Pancreas (tissue), 10 donors: ENCODE measurements at places on chromosomes 16 and 17. TPM values are rescaled to one million over a fixed set of nuclear protein-coding genes. Genes with fewer than 3 reads are reported as not detected.

The TMEM106A gene
- polyA plus RNA-seq, result 1.4 TPM

The ATP2A1 gene
- 0.84 TPM for polyA plus RNA-seq

The CES1 gene
- polyA plus RNA-seq, result 34.8 TPM

The ST6GALNAC1 gene
- polyA plus RNA-seq, result 1.5 TPM

The GRAP gene
- polyA plus RNA-seq, result 1.5 TPM

DNA sequence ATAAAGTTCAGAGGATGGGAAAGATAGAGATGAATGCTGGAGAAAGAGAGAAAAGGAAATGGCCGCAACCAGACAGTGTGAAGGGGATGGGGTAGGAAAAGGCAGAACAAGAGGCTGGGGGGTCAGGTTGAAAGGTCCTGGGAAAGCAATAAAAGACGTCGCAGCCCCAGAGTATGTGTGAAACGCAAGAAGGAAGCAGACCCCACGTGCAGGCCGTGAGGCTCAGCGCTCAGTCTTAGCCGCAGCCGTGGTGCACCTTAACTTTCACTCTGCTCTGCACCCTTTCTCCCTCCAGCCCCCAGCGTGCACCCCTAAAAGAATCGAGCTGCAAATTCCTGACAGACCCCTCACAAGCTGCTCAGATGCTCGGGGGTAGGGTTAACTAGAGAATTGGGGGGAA is 1.9 kb downstream of the DNAH17 start:
- H3K4me1 ChIP-seq, result no peaks in the 10 kb centered on the region
- no peaks in the 10 kb centered on the region for H3K27me3 ChIP-seq
- no peak overlapping the region for H3K27ac ChIP-seq
- no peak overlapping the region for H3K4me3 ChIP-seq

DNA sequence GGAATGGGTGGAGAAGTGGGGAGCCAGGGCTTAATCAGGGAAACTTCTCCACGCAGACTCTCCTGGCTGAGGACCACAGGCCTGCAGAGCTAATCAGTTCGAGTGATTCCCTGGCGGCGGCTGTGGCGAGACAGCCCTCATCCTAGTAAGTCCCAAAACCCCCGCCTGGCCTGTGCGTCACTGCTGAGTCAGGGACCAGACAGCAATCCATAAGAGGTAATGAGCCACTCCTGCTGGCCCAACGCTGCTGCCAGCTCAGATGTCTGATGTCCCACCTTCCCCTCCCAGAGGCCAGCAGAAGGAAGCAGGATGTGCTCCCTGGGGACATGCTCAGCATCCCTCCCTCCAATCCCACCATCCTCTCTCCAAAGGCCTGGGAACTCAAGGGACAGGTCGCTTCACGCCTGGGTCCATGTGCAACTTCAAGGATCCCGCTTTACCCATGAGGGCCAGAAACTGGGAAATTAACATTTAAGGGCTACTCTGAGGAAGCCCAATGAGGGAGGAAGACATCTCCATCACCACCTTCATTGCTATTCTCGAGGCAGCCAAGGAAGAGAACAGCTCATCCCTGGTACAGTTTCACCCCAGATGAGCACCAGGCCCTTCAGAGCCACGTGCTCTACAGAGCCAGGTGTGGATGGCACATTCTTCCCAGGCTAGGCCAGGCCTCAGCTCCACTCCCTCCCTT is 7.9 kb downstream of the ACLY start:
- H3K27ac ChIP-seq, result no peak overlapping the region
- peaks cover 41% of the 10 kb centered on the region for H3K36me3 ChIP-seq
- no peak overlapping the region for H3K4me3 ChIP-seq
- H3K27me3 ChIP-seq, result no peaks in the 10 kb centered on the region
- peaks cover 14% of the 10 kb centered on the region for H3K4me1 ChIP-seq
- no peak for DNase-seq

GRCh38 chr17:20264996-20265395 is 202.3 kb downstream of the LGALS9B start:
- no peaks in the 10 kb centered on the region for H3K4me1 ChIP-seq
- DNase-seq, result no peak
- no peaks in the 10 kb centered on the region for H3K27me3 ChIP-seq
- H3K36me3 ChIP-seq, result no peaks in the 10 kb centered on the region
- no peak overlapping the region for H3K4me3 ChIP-seq

GRCh38 chr17:77488531-77489238 is 347.9 kb downstream of the SEC14L1 start:
- H3K36me3 ChIP-seq, result peaks cover 34% of the 10 kb centered on the region
- H3K4me1 ChIP-seq, result no peaks in the 10 kb centered on the region
- no peak overlapping the region for H3K4me3 ChIP-seq
- H3K27ac ChIP-seq, result no peak overlapping the region

GRCh38 chr16:57262841-57263540 is 17.9 kb downstream of the ARL2BP start:
- H3K4me1 ChIP-seq, result peaks cover 43% of the 10 kb centered on the region
- no peaks in the 10 kb centered on the region for H3K36me3 ChIP-seq
- DNase-seq, result peak; percentile 46
- no peak overlapping the region for H3K4me3 ChIP-seq
- no peaks in the 10 kb centered on the region for H3K27me3 ChIP-seq

- no peaks in the 10 kb centered on the region for H3K4me1 ChIP-seq
- H3K36me3 ChIP-seq, result no peaks in the 10 kb centered on the region
- no peaks in the 10 kb centered on the region for H3K27me3 ChIP-seq
- no peak overlapping the region for H3K4me3 ChIP-seq
Measured at GRCh38 chr17:39852239-39852638, 11.9 kb downstream of the IKZF3 start.

DNA sequence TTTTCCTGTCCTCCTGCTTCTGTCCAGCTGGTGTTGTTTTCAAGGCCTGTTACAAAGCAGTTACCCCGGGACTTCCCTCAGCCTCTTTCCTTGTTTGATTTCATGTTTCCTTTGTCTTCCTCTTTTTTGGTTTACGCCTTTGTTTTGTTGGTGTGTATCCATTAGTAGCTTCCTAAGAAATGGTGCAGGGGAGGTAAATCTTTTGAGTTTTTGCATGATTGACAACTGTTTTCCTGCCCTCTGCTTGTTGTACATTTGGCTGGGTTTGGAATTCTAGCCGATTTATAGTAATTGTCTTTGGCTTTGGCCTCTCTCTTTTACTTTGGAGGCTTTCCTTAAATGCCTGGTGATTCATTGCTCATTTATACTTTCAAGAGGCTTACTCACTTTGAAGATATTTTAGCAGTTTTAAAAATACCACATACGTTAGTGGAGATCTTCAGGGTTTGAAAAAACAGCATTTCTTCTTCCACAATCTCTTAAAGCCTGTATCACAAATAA is 32.8 kb downstream of the DNAH2 start:
- H3K36me3 ChIP-seq, result no peaks in the 10 kb centered on the region
- no peak overlapping the region for H3K27ac ChIP-seq
- H3K27me3 ChIP-seq, result no peaks in the 10 kb centered on the region
- H3K4me1 ChIP-seq, result no peaks in the 10 kb centered on the region
- H3K4me3 ChIP-seq, result no peak overlapping the region

GRCh38 chr16:49277386-49277742 is 4.3 kb downstream of the CBLN1 start:
- no peaks in the 10 kb centered on the region for H3K36me3 ChIP-seq
- H3K4me3 ChIP-seq, result no peak overlapping the region
- no peak overlapping the region for H3K27ac ChIP-seq
- no peak for DNase-seq
- no peaks in the 10 kb centered on the region for H3K4me1 ChIP-seq
- peaks cover 43% of the 10 kb centered on the region for H3K27me3 ChIP-seq

DNA sequence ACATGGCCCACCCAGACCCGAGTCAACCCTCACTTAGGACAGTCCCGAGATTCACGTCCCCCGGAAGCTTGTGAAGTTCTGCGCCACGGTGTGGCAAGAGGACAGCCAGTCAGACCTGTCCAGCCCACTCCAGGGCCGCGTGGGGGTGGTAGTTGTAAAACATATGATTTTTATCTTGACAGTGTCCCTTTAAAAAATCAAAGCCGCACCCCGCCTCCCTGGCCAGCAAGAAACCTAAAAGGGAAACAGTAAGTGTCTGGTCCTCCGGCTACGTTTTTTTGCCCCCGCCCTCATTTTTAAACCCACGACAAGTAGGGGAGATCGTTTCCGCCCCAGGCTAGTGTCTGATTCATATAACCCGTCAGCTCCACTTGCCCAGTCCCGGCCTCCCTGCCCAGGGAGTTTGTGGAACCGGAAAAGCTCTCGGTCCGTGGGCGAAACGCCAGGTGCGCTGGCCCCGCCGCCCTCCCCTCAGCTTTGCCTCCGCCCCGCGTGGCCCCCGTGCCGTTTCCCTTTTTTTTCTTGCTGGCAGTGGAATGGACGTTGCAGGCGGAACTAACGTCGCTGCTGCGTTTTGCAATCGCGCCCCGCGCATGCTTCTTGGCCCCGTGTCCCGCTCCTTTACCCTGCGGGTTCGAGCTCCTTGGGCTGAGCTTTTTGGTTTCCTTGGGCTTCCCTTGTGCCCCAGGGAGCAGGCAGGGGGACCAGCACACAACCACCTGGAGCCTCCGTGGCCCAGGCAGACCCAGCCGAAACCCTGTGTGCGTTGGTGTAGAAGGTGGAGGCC is 13.3 kb upstream of the NUDT16L1 start:
- no peaks in the 10 kb centered on the region for H3K36me3 ChIP-seq
- H3K27ac ChIP-seq, result peak overlapping the region; percentile 69
- H3K27me3 ChIP-seq, result no peaks in the 10 kb centered on the region
- H3K4me1 ChIP-seq, result no peaks in the 10 kb centered on the region
- H3K4me3 ChIP-seq, result no peak overlapping the region

GRCh38 chr16:50676684-50677225 is 4.4 kb downstream of the SNX20 start:
- H3K36me3 ChIP-seq, result no peaks in the 10 kb centered on the region
- no peak overlapping the region for H3K27ac ChIP-seq
- no peaks in the 10 kb centered on the region for H3K4me1 ChIP-seq

DNA sequence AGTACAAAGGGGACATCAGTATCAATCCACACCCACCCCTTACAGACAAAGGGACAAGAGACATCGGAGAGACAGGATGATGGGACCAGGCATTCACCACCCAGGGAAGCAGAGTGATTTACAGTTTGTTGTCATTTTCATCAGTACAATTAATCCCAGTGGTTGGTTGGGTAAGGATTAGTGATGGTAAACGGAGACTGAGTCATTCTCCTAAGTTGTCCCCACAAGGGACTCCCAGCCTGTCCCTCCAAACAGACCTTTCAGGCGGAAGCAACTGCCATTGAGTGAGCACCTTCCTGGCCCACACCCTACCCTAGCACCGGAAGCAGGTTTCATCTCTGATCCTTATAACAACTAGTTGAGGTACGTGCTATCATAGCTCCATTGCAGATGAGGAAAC is 11.2 kb downstream of the PPL start:
- no peaks in the 10 kb centered on the region for H3K27me3 ChIP-seq
- no peak overlapping the region for H3K27ac ChIP-seq
- no peak for DNase-seq
- H3K36me3 ChIP-seq, result no peaks in the 10 kb centered on the region

DNA sequence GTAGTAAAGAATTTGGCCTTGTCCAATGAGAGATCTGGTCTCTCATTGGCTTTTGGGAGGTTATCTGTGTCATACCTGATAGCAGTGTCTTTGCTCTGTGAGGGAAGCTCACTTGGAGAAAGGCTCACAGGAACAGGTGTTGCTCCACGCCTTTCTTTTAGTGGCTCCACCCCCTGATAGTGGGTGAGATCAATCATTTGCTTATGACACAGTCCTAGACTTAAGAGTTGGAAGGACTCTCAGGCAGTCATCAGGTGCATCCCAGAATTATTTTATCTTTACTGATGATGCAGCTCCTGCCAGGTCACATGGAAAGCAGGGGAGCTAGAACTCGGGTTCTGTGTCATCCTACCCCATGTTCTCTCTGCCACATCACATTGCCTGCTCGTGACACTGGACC is 59.3 kb downstream of the CENPV start:
- no peak for DNase-seq
- H3K36me3 ChIP-seq, result no peaks in the 10 kb centered on the region
- no peaks in the 10 kb centered on the region for H3K27me3 ChIP-seq
- H3K4me3 ChIP-seq, result no peak overlapping the region
- peaks cover 4% of the 10 kb centered on the region for H3K4me1 ChIP-seq

DNA sequence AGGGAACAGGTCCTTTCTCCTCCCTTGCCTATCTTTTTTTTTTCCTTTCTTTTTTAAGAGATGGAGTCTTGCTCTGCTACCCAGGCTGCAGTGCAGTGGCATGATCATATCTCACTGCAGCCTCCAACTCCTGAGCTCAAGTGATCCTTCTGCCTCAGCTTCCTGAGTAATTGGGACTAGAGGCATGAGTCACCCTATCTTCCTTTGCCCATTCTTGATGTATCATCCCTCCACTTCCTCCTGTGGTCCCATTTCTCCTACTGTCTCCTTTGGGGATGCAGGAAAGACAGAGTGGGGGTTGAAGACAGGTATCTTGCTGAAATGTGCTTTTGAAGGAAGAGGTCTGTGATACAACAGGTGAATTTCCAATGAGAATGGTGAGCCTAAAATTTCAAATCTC is 5.5 kb downstream of the MYO19 start:
- peaks cover 6% of the 10 kb centered on the region for H3K36me3 ChIP-seq
- DNase-seq, result no peak

GRCh38 chr16:46765050-46765449 is 16.9 kb upstream of the MYLK3 start:
- no peak overlapping the region for H3K27ac ChIP-seq
- H3K4me1 ChIP-seq, result no peaks in the 10 kb centered on the region
- no peaks in the 10 kb centered on the region for H3K36me3 ChIP-seq

GRCh38 chr16:88192601-88193000 is 190.2 kb upstream of the ZNF469 start:
- no peaks in the 10 kb centered on the region for H3K4me1 ChIP-seq
- H3K36me3 ChIP-seq, result no peaks in the 10 kb centered on the region
- no peaks in the 10 kb centered on the region for H3K27me3 ChIP-seq
- H3K27ac ChIP-seq, result no peak overlapping the region
- no peak overlapping the region for H3K4me3 ChIP-seq
- no peak for DNase-seq

DNA sequence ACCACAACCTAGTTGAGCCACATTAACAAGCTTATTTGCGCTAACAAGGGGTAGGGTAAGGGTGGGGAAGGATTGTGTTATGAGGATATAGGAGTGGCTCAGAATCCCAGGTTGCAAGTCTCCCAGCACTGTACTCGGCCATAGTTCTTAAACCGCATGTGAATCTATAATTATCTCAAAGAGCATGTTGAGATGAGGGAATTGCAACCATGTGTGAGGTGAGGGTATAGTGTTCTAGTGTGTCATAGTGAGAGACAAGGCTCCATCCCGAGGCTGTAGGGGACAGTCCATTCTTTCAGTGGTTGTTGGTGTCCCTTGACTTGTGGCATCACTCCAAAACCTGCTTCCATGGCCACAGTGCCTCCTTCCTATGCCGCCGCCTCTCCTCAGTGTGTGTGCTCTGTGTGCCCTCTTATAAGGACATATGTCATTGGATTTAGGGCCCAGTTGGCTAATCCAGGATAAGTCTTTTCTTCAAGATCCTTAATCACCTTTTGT is 22.7 kb upstream of the ATP5MC1 start:
- no peak overlapping the region for H3K4me3 ChIP-seq
- H3K36me3 ChIP-seq, result no peaks in the 10 kb centered on the region
- no peak for DNase-seq
- no peaks in the 10 kb centered on the region for H3K27me3 ChIP-seq

DNA sequence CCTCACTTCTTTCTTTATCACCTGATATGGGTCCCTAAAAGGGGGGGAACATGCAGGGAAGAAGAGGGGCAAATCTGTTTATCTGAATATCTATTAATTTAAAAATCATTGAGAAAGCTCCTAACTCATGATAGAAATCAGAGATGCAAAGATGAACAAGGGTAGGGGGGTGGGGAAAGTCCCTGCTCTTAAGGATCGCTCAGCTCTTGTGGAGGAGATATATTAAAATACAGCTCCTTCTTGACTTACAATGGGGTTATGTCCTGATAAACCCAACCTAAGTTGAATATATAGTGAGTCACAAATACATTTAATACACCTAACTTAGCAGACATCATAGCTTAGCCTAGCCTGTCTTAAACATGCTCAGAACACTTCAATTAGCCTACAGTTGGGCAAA is 237.5 kb downstream of the MAF start:
- DNase-seq, result no peak
- H3K36me3 ChIP-seq, result no peaks in the 10 kb centered on the region
- H3K27me3 ChIP-seq, result no peaks in the 10 kb centered on the region
- no peak overlapping the region for H3K4me3 ChIP-seq
